ENCODE measurements at places on chromosomes 1 and 21. TPM values are rescaled to one million over a fixed set of nuclear protein-coding genes. Genes with fewer than 3 reads are reported as not detected.

DNA sequence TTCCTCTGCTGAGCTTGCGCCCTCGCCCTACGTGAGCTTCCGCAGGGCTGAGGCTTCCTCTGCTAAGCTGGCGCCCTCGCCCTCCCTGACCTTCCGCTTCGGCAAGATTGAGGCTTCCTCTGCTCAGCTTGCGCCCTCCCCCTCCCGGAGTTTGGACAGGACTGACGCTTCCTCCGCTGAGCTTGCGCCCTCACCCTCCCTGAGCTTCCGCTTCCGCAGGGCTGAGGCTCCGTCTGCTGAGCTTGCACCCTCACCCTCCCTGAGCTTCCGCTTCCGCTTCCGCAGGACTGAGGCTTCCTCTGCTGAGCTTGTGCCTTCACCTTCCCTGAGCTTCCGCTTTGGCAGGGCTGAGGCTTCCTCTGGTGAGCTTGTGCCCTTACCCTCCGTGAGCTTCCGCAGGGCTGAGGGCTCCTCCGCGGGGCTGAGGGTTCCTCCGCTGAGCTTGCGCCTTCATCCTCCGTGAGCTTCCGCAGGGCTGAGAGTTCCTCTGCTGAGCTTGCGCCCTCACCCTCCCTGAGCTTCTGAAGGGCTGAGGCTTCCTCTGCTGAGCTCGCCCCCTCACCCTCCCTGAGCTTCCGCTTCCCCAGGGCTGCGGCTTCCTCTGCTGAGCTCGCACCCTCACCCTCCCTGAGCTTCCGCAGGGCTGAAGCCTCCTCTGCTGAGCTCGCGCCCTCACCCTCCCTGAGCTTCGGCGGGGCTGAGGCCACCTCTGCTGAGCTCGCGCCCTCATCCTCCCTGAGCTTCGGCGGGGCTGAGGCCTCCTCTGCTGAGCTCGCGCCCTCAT lies 753.6 kb upstream of the TPTE start:
- no peak for DNase-seq

- no peak for DNase-seq
These were observed 17.1 kb upstream of the EDN2 start for GRCh38 chr1:41501581-41501980.

DNA sequence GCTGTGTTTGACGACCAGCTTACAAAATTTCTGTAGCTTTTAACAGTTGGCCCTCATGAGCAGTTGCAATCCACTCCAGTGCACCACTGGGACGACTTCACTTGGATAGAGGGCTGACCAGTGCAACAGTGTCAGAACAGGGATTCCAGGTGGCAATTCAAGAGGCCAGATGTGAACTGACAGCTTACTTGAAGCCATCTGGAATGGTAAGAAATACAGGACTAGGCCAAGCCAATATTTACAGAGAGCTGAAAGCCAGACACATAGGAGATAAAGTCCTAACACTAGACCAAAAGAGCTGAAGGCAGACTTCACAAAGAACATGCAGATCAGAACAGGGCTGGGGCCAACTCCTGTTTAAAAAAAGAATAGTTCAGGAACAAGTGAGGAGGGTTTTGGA lies 93.5 kb upstream of the NFIA start:
- DNase-seq = no peak

GRCh38 chr1:196152086-196152485 lies 456.2 kb downstream of the KCNT2 start:
- DNase-seq = no peak

PLEKHN1 gene
- polyA plus RNA-seq = 0.08 TPM

DNA sequence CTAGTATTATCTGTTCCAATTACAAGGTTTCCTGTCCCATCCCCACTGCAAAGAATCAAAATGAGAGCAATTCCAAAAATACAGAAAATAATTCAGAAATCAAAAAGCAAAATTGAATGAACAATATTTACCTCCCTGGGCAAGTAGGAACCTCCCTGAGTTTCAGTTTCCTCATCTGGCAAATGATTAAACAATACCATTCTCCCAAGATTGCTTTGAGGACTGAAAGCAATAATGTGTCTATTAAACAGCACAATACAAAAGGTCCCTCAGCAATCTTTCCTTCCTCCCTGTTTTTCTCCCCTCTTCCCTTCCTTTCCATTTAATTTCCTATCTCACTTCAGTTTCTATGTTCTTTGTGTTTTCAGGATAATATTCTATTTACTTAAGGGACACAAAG lies 171.0 kb downstream of the ZC3H11B start:
- DNase-seq = no peak

DNA sequence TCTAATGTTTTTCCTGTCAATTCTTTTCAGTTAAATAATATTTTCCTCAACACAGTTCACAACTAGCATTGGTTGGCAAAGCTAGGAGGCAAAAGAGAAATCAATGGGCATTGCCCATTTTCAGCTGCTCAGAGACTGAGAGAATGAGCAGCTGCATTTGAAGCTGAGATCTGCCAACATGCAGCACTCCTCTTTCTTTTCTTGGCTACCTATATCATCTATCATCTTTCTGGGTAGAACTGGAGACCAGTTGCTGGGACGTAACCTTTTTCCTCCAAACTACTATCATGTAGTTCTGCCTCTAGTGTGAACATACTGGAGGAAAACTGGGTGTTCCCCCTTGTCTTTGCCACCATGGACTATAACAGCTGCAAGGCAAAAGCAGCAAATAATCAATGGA lies 22.9 kb downstream of the CHODL start:
- no peak for DNase-seq

GRCh38 chr1:62337706-62338631 lies 18.7 kb upstream of the KANK4 start:
- peak; percentile 36 for DNase-seq

GRCh38 chr21:18170221-18170620 lies 74.4 kb upstream of the CHODL start:
- DNase-seq = no peak

SHE gene
- polyA plus RNA-seq = 9.1 TPM

VANGL2 gene
- polyA plus RNA-seq = 8.6 TPM

DNA sequence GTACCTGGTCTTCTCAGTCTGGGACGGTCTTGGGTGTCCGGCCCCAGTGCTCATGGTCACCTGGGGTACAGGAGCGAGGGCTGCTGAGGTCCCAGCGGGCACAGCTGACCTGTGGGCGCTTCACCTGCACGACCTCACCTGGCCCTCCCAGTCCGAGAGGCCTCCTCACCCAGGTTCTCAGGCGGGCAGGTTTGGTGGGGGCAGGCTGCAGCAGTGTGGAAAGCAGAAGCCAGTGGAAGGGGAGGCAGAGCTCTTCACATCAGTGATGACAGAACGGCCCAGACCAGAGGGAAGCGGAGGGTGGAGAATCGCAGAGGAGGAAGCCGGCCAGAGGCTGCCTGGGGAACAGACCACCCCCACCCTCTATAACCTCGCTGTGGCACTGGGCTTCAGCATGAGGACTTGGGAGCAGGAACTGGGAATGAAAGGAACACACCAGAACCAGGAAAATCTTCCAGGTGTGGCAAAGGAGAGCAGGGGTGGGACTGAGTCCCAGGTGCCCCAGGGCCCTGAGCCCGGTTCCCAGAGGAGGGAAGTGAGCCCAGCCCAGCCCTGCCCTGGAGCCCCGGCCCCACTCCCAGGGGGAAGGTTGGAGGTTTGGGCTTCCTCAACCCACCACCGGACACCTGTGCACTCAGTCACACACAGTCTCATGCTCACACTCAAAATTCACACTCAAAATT lies 265.2 kb upstream of the VAMP3 start:
- DNase-seq = no peak

GRCh38 chr21:23111070-23111600 lies 2112.9 kb downstream of the NCAM2 start:
- no peak for DNase-seq

DNA sequence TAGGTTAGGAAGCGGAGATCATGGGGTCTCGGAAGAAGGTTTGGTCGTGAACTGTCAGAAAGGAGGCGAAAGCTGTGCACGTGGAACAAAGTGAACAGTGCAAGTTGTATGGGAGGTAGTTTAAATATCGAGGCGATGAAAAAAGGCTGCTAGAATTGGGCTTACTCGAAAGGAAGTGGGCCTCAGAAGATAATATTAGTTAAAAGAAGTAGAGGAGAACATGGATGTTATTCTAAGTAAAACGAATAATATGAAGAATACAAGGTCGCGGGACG lies 571 bp downstream of the WDR3 start:
- no peak for DNase-seq

GRCh38 chr1:6870571-6870970 lies 85.3 kb downstream of the CAMTA1 start:
- DNase-seq = no peak

- no peak for DNase-seq
These were observed 98.2 kb downstream of the EPHB2 start for GRCh38 chr1:22808676-22809483.

CACHD1 gene
- 10.6 TPM for polyA plus RNA-seq

DNA sequence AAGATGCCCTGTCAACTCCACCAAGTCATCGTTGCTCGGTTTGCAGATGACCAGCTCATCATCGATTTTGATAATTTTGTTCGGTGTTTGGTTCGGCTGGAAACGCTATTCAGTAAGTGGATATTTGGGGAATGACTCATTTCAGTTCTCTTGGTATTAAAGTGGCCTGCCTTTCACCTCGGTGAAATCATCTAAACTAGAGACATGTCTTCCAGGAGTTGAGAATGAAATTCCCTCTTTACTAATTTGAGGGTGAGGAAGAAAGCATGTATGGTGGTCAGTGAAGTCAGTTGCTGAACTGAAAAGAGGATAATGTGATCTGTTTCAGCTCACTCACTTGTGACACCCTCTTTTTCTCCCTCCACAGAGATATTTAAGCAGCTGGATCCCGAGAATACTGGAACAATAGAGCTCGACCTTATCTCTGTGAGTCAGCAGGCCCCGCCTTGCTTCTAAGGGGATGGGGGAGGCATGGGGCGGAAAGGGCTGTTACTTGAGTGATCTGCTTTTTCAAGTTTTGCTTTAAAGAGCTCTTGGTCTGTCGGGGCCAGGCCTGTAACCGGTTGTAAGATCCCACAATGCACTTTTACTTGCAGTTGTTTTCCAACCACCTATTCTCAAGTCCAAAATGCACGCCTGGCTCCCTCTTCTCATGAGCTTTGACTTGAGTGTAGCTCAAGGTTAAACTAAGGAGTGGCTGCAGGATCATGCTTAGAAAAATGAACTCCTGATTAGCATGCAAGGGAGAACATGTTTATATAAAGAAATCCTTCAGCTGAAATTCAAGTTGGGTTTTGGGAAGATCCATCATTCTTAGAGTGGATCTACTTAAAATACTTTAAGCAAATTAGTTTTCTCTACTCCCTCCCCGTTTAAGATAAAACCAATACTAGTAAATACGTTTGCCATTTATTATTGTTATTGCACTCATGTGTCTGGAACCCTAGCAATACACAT lies 59.8 kb downstream of the CAPN2 start:
- DNase-seq = peak; percentile 50

DNA sequence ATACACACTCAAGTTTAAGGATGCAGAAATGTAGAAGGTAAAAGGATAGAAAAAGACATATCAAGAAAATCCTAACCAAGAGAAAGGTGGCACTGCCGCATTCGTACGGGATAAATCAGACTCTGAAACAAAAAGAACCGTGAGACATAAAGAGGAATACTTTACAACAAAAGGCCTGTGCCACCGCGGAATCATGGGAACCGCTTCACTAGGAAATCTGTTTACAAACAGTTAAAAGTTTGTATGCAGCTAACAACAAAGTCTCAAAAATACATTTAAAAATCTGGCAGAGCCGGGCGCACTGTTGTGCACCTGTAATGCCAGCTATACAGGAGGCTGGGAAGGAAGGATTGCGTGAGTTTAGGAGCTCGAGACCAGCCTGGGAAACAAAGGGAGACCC lies 8.1 kb downstream of the WRAP73 start:
- DNase-seq = no peak

- DNase-seq = no peak
These were observed 11.4 kb upstream of the ZSCAN20 start for GRCh38 chr1:33460947-33461629.

CDA gene
- polyA plus RNA-seq = 0.18 TPM

DNA sequence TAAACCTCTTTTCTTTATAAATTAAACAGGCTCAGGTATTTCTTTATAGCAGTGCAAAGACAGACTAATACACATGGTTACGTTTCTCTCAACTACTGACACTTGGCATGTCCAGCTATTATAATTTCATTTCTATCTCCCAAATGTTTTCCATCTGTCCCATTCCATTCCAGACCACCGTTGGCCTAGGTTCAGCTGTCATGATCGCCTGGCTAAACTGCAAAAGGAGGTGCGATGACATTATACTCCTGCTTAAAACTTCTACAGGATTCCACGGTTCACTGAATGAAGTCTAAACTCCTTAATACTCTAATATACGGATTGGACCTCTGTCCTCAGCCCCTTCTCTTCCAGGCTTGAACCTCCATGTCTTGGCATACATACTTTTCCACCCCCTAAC lies 72.1 kb downstream of the RERE start:
- DNase-seq = no peak

SLAMF1 gene
- polyA plus RNA-seq = 0.05 TPM

ARHGEF16 gene
- polyA plus RNA-seq = 0.80 TPM

- no peak for DNase-seq
These were observed 491 bp downstream of the PER3 start for GRCh38 chr1:7784492-7785071.

RASSF5 gene
- 7.1 TPM for polyA plus RNA-seq

- no peak for DNase-seq
These were observed 102.4 kb downstream of the FMN2 start for GRCh38 chr1:240194120-240194519.

DNA sequence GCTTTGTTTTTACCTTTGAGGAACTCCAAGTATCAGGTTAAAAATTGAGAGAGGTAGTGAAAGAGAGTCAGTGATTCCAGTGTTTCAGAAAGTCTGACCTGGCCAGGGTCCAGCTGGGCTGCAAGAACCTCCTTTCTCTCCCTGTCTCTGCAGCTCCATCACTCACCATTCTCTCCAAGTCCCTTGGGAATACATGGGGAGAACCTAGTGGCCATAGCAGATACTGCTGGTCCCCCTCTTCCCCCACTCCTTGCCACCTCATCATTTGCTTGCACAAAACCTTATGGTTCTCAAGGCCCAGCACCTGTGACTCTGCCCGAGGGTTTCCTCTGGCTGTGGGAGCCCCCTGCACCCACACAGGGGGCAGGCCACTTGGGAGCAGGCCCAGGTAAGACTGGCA lies 279.5 kb downstream of the KIF26B start:
- DNase-seq = no peak

GRCh38 chr1:19617376-19617775 lies 26.7 kb upstream of the NBL1 start:
- no peak for DNase-seq

DNA sequence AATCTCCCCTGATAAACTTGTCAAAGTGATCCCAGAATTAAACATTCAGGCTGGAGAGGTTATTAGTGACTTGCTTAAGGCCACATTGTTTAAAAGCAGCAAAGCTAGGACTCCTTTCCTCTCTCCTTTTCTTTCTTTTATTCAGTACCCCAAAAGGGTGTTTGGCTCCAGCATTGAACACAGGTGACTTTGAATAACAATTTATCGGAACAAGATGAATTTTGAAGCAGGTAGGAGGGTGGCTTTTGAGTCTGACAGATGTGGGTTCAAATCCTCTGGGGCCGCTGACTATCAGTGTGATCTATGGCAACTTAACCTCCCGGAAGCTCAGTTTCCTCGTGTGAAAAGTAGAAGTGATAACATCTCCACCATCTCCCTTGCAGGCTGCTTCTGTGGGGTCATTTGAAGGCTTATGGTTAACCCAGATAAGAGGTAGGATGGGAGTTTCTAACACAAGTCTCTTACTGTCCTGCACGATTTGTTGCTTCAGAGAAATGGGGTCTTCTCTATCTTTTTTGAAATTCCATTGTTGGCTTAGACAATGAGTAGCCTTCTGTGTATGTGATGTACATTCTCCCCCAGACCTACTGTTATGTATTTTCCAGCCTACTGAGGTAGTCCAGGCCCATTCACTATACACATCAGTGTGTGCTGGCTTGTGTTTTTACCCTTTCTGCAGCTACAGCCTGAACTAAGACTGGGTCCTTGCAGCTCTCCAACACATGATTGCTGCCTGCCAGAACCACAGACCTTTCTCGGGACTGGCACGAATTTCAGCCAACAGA lies 29.0 kb downstream of the JUN start:
- DNase-seq = no peak

Data from forelimb muscle (tissue), 1 donor.